ENCODE measurements at places on chromosomes 7 and 10.

DNA sequence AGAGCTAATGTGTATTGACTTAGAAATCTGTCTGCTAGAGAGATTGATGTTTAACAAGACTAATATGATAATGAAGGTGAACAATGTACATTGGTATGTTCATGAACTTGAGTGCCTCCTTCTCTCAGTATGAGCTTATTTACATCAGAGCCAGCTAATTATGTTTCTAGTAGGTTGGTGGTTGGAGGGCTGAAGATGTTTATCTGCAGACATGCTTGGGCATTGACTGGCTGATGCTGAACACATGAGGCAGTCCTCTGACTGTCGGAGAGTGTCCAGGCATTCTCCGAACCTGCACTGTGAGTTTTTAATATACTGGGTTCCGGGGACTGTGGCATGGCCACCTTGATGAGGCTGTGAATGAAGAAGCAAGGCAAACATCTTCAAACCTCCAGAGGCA, 47.5 kb downstream of the BMPER start:
- DNase-seq, result no peak

GRCh38 chr7:44396931-44397545, 71.6 kb upstream of the CAMK2B start:
- no peak for DNase-seq

DNA sequence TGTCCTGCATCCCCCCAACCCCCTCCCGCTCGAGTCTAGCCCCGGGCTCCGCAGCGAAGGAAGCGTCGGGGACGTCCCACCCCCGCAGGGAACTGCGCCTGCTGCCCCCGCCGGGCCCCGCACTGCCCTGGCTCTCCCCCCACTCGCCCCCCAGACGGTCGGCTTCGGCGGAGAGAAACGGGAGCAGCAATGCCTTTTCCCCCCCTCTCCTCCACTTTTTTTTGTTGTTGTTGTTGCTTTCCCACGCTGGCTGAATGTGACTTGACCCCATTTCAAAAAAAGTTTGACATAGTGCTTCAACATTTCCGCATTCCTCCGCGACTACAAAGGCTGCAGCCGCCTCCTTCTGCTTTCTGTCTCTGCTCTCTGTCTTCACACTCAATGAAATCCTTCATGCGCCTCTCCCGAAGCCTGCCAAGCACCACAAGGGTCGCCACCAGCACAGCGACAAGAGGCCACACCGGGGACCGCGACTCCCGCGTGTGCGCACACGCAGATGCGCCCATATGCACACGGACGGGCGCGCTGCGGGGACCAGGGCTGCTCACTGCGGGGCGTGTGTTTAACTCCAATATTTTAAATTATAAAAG, 1.0 kb downstream of the CDK6 start:
- DNase-seq, result peak; percentile 35

DNA sequence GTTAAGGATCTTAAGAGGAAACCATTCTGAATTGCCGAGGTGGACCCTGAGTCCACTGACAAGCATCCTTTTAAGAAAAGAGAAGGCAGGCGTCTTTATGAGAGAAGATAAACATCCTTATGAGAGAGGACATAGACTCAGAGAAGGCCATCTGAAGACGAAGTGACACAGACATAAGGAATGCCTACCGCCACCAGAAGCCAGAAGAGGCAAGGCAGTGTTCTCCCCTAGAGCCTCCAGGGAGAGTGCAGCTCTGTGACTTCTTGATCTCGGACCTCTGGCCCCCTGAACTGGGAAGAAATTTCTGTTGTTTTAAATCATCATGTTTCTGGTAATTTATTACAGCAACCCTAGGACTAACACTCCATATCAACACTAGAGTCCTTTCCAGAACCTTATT, 25.2 kb upstream of the ING3 start:
- no peak for DNase-seq

DNA sequence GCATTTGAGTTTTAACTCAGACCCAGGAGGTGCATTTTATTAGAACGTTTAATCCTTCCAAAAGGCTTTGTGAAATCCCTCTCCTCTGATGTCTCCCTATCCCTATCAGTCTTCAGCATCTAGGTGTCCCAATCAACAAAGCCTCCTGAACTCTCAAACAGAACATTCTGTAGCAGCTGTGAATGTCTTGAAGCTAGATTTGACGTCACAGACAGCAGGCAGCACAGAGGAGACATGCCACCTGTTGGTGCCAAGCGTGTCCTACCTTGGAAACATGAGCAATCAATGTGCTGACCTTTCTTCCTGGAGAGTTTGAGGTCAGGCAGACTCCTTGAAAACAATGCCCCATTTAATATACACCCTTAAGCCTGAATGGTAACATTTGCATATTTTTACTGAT, 125.5 kb downstream of the RNLS start:
- DNase-seq, result no peak

DNA sequence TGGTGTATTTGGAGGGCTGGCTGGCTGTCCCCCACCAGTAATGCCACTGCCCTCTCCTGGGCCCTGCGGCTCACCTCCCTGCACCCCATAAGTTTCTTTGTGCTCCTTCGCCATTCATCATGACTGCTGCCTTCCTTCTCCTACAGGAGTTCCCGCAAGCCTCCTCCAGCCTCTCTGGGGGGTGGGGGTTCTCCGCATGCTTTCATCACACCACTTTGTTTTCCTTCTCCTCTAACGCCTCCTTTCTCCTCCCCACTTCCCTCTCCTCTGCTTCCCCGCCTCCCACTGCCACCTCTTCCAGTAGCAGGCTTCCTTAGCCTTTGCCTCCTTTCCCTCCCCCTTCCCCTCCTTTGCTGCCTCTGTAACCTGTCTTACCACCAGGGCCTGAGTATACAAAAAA, 58.1 kb downstream of the PAX2 start:
- DNase-seq, result no peak

- no peak for DNase-seq
Measured at GRCh38 chr10:120480065-120480600, 23.1 kb downstream of the PLPP4 start.

GRCh38 chr7:112970771-112971170, 115.9 kb downstream of the GPR85 start:
- no peak for DNase-seq

All from globus pallidus (tissue), 1 donor.